Hematopoietic multipotent progenitor cell treated with erythropoietin and hydrocortisone succinate and interleukin-3 and kit ligand, for 17 days (in vitro differentiated cells): ENCODE measurements at places on chromosomes 7 and 10.

- no peak for DNase-seq
Observed at GRCh38 chr10:6600224-6600987, 20.3 kb upstream of the PRKCQ start.

- no peak for DNase-seq
Observed at GRCh38 chr7:41323806-41324205, 379.1 kb downstream of the INHBA start.

DNA sequence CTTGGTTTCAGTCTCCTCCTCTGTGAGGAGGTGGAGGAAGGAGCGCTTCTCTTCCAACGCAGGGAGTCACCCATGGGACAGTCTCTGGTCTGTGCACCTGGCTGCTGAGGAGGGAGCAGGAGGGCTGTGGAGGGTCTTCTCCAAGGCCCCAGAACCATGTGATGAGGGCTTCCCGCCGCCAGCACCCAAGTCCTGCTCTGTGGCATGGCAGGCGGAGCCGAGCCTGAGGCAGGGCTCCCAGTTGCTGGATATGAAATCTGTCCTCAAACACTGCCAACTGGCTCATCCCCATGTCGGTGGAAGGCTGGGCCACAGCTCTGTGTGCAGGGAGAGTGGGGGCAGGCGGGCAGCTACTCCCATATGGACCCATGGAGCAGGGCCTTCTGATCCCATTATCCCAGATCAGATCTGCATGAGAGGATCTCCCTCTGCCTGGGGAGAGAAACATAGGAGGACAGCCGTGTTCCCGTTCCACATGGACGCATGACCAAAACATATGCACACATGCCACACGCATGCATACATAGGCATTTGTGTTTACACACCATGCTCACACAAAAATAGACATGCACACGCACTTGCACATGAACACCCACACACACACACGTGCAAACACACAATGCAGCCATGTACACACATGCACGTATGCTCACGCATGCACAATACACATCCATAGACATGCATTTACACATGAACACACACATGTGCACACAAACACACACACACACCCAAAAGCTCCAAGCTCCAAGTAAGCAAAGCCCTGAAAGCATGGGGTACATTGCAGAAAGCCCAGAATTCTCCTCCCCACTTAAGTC, 38.8 kb upstream of the EN2 start:
- DNase-seq = no peak

- DNase-seq = no peak
Observed at GRCh38 chr7:13016592-13017332, 329.3 kb downstream of the ARL4A start.

- DNase-seq = no peak
Observed at GRCh38 chr7:1946773-1947450, 276.8 kb downstream of the ELFN1 start.

GRCh38 chr7:84844771-84845170, 342.1 kb downstream of the SEMA3D start:
- DNase-seq = no peak

DNA sequence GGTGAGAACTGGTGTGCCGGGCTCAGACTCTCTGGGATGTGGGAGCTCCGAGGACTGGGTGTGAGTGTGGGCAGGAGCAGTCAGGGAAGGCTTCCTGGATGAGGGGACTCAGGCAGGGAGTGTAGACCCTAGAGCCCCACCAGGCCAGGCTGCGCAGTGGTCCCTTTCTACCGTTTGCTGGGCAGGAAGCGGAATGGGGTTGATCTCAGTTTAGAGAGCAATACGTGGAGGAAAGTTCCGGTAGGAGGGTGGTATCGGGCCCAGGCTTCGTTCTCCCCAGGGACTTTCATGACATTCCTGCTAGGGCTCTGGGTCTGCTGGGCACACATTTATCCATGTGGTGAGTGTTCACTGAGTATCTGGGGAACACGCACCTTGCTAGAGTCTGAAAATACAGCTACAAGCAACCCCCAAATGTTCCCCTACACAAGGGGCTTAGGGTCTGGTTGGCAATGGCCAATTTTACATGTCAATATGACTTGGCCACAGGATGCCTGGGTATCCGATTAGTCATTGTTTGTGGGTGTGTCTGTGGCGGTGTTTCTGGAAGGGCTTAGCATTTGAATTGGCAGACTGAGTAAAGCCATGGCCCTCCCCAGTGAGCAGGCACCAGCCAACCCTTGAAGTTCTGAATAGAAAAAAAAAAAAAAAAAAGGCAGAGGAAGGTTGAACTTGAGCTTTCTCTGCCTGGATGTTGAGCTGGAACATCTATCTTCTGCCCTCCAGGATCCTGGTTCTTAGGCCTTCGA, 20.8 kb downstream of the GHRHR start:
- no peak for DNase-seq

- no peak for DNase-seq
Observed at GRCh38 chr7:150403376-150404171, 24.4 kb downstream of the ZNF775 start.

DNA sequence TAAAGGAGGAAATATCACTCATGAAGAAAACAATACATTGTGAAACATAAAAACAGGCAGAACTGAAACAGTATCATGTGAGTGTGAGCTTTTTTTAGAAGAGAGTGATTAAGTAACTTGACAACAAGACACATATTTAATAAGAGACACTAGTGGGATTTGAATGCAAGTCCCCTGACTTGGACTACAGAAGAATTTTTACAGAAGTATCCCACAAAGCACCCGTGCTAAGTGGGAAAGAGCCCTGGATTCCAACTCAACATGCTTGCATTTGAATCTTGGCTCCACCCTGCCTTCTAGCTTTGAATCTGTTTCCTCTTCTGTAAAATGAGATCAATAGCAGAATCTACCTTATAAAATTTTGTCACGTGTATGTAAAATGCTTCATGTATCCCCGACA, 166.2 kb downstream of the ZNF365 start:
- no peak for DNase-seq

- DNase-seq = no peak
Observed at GRCh38 chr7:19677180-19677579, 31.7 kb downstream of the POLR1F start.

DNA sequence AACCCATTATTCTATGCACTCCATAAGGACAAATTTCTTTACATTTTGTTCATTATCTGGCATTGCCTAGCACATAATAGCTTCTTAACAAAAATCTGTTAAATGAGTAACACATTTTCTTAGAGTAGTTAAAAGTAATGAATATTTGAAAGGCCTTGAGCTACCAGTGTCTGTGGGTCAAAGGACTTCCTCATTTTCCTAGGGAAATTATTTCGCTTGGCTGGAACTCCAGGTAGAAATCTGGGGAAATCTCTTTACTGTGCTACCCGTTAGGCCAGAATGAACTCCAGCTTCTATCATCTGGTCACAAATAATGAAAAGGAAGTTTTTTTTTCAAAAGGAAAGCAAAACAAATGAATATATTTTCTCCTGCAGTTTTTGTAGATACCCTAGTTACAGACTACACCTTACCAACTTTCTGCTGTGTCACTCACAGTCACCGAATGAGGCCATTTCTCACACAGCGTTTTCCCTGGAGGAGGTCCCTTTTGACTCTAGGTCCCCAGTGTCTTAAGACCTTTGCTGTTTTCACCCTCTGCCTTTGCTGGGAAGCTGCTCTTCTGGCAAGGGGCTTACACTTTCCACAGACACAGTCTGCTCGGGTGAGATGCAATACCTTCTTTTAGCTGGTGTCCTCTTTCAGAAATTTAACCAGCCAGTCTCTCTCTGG, 1.6 kb downstream of the SAMD9L start:
- DNase-seq = peak; percentile 73

DNA sequence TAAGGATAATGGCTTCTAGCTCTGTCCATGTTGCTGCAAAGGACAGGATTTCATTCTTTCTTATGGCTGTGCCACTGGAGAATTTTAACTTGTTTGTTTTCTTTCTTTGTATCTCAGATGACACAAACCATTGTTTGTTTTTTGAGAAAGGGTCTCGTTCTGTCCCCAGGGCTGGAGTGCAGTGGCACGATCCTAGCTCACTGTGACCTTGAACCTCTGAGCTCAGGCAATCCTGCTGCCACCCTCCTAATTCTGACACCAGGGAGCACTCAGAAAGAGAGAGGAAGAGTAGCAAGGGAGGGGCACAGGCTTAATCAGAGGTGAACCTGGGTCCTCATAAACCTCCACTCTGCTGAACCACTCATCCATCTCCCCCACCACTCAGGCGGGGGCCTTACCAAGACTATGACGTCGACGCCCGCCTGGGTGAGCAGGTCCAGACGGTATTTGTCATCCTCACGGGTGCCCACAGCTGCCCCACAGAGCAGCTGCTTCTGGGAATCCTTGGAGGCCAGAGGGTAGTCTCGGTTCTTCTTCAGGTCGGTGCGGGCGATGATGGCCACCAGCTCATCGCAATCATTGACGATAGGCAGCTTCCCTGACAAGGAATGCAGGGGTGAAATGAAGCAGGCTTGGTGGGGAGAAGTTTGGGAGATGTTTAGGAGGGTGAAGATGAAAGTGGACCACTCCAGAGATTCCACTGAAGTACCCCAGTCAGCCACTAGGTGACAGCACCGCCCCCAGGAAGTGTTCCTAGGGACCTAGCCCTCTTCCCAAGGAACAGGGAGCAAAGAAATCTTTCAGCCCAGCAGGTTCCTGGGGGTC, 11.6 kb downstream of the IMPDH1 start:
- peak; percentile 53 for DNase-seq

DNA sequence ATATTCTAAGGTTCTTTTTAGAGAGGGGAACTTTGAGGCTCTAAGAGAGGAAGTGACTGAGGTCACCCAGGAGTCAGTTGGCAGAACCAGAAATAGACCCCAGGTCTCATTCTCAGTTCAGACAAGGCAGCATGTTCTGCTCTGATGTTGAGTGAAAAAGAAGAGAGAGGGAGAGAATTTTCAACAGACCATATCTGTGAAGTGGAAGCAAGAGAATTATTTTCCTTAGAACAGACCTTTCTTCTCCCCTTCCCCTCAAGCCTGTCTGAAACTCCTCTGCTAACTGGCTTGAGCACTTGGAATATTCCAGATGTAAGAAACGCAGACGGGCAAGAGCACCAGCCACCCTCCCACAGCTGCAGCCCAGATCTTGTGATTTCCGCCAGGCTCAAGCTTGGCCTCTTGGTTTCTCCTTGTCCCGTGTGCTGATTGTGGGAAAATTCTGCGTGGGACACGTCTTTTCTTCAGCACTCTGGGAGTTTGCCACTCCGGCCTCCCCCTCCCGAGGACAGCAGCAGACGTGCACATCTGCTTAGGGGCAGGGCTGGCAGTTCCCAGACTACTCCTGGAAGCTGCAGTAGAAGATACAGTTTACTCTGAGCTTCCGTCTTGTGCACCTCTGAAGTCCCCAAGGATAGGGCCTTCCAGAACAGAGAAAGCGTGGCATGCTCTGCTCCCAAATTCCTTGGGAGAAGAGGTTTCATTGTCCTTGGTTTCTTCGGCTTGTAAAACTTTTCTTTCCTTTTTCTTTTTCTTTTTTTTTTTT, 22.7 kb upstream of the IKZF1 start:
- DNase-seq = no peak

DNA sequence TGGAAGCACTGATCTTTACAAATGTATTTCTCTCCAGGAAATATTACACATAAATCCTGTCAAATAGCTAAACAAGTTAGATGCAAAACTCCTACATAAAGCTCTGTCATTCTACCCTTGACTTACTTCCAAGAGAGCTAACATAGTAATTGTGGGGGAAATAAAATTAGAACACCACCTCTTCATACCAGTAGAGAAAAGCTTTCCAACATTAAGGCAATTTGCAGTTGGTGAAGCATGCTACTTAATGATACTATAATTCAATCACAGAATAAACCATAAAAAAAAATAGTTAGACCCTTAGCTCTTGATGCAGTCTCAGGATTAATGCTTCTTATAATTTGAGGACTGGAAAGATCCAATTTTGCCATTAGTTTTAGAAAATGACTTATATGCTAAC, 35.2 kb downstream of the SEMA3A start:
- DNase-seq = no peak

DNA sequence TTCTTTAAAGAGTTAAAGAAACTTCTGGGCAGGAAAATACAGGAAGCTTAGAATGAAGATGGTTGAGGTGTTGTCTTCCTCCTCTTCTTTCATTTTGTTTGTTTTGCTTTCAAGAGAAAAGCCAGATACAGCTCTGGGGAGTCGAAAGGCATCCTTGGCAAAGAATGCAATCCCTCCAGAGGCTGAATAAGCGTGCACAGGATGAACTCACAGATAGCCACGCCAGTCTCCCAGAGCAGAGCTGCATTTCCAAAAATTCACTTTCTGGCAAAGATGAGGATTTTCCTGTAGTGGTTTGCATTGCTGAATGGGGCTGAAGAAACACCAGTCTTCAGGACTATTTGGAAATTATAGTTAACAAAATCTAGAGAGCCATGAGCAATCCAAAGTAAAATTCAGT, 336.4 kb downstream of the NRG3 start:
- no peak for DNase-seq

DNA sequence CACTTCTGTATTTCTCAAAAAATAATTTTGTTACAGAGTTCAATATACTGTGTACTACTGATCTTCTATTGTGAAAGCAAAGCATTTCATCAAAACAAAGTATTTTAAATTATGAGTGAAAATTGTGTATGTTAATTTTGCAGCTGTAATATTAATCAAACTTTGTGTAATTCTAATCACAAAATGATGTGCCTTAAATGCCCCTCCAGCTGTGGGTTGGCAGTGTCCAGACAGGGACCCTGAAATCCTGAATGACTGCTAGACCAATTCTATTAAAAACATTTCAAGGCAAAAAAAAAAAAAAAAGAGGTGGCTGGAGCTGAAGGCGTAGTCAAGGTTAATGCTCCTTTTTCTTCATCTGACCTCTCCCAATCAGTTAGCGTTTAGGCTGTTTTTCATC, 36.2 kb downstream of the SCD start:
- no peak for DNase-seq

DNA sequence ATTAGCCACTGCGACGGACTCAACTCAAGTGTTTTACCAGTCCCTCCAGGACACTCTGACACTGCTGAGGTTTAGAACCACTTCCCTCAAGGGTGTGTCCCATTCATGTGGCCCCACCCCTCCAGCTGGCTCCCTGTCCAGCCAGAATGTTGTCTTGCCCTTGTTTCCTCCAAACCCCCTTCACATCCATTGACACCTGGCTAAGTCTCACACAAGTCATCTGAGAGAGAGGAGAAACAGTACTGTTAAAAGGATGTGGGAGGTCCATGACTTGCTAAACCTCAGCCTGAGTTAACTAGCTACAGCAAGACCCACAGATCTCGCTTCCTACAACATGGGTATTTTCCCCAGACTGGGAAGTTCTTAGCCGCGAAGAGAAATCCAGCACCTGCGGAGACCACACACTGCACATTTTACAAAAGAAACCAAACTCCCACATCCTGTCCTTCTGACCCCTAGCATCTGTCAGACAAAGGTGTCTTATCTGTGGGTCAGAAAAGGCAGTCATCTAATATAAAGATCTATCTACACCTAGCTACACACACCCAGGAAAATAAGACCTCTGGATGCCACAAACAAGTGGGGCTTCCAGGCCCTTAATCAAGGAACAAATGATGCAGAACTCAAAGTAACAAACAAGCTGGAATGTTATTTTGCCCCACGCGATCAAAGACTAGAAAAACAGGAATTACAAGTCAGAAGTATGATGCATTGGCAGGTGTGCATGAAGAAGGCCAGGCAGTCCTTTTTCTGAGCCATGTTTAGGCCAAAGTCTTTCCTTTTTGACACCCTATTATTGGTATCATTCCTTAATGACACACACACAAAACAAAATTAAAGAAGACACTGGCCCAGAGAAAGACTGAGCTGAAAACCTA, 13.9 kb downstream of the OSBPL3 start:
- no peak for DNase-seq
